Left kidney (tissue), 8 donors: ENCODE measurements at places on chromosomes 2 and 18. TPM values are rescaled to one million over a fixed set of nuclear protein-coding genes. Genes with fewer than 3 reads are reported as not detected.

DNA sequence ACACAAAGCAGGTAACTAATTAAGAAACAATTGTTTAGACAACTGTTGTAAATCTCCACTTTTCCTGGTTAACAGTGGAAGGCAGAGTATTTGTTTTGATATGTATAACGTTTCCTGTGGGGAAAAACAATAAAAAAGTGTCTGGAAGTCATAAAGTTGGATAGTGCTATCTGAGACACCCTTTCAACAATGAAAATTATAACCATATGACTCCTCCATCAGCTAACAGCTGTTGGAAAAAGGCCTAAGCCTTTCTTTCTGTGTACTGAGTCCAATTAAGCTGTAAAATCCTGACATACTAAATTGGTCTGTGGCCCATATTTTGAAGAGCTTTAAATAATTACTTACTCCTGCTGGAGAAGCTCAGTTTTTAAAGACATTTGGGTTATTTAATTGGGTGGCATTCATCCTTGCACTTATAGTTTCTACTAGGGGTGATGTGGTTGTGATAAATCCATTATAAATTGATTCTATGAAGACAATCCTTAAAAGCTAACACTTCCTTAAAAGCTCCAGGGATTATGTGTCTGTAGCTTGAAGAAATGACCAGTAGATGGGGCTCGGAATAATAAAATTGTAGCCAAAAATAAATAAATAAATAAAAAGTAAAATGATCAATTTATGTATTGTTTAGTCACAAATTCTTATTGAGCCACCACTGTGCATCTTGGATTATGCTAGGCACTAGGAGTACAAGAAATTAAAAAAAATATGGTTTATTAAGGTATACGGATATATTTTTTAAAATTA lies 698.1 kb upstream of the NXPH2 start:
- DNase-seq: peak; percentile 25

DNA sequence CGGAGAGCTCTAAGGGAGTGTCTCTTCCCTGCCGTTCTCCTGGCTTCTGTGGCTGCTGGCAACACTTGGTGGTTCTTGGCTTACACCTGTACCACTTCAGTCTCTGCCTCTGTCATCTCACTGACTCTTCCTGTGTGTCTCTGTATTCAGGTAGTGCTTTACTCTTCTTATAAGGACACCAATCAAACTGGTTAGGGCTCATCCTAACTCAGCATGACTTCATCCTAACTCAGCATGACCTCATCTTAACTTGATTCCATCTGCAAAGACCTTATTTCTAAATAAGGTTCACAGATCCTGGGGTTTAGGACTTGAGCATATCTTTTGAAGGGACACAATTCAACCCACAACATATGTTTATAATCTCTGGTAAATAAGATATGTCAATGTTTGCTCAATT lies 51.6 kb upstream of the DSEL start:
- no peak for DNase-seq

GRCh38 chr18:76823161-76823538 lies 793 bp downstream of the ZNF236 start:
- no peak for DNase-seq

DNA sequence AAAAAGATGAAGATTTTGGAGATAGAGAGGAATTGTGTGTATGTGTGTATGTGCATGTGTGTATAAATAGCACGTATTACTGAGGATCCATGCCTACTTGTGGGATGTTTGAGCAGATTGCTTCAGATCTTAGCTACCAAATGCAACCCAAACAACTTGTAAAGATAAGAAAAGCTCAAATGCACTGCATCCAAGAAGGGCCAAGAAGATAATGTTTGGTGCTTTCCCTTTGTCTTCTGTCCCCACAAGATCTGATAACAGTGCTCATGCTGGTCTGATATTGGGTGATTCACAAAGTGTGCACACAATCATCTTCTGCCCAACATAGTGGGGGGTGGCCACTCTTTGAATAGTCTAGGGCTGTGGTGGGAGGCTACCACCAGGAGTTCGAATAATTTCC lies 284.8 kb upstream of the CYRIA start:
- no peak for DNase-seq

- DNase-seq: peak; percentile 33
Observed at GRCh38 chr2:28752631-28753376, 1.2 kb downstream of the PPP1CB start.

- DNase-seq: no peak
Observed at GRCh38 chr18:11741505-11742145, 52.6 kb downstream of the GNAL start.

DNA sequence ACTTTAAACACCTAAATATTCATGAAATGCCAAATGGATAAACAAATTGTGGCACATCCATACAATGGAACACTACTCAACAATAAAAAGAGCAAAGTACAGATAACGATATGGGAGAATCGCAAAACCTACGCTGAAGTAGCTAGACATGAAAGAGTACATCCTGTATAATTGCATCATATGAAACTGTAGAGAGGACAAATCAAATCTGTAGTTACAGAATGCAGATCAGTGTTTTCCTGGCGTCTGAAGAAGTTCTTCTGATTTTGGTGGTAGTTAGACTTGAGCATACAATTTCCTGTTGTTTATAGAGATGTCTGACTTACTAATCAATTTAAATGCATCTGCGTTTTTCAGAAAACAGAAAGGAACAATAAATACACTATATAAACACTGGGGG lies 394.4 kb downstream of the SOCS6 start:
- DNase-seq: no peak

DNA sequence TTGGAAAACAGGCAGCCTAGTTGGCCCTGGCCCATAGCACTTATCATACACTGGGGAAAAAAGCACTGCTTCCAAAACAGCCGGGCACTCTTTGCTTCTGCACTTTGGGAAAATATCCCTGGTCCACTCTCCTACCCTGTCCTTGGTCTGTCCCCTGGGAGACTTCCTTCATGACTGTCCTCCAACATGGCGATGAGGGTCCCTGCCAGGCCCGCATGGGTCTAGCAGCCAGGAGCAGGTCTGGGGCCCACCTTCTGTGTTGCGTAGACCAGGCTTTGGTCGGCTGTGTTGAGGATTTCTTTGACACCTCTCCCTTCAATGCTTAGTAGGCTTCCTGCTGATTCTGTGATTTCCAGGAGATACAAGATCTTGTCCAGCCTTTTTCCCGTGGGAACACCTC lies 12.2 kb downstream of the KCNF1 start:
- no peak for DNase-seq

- DNase-seq: no peak
Observed at GRCh38 chr18:33729556-33729955, 151.5 kb downstream of the ASXL3 start.

GRCh38 chr18:11516751-11517503 lies 92.5 kb upstream of the SLC35G4 start:
- DNase-seq: no peak

GRCh38 chr2:97992836-97993825 lies 2.6 kb downstream of the TMEM131 start:
- no peak for DNase-seq

LIMS2 gene
- 15.5 TPM for polyA plus RNA-seq

CIB4 gene
- 0.48 TPM for polyA plus RNA-seq

GYPC gene
- polyA plus RNA-seq: 55.8 TPM

MPP4 gene
- 0.47 TPM for polyA plus RNA-seq
